ENCODE measurements at places on chromosomes 3 and 15.

DNA sequence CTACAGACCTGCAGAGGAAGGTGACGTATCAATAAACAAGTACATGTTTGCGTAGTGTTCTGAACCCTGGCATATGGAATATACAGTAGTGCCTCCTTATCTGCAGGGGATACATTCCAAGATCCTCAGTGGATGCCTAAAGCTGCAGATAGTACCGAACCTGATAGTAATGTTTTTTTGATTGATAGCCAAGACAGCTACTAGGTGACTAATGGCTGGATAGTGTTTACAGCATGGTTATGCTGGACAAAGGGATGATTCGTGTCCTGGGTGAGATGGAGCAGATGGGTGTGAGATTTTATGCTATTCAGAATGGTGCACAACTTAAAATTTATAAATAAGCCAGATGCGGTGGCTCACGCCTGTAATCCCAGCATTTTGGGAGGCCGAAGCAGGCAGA is 55.8 kb upstream of the IGF2BP2 start:
- no peak for DNase-seq

DNA sequence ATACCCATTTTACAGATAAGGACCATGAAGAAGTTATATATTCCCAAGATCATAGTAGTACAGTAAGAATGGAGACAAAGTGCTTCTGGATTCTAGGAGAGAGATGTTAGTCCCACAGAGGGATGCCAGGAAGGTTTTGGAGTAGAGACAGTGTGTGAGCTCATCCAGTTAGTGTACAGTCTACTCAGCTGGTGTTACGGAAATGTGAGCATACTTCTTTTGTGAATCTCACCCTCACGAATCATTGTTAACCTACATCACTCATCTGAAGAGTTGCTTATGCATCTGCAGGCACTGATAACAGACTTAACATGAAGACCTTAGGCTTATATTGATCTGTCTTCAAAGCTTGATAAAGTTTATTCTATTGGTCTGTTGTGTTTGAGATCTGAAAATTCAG is 106.6 kb upstream of the PTPRG start:
- DNase-seq, result no peak

DNA sequence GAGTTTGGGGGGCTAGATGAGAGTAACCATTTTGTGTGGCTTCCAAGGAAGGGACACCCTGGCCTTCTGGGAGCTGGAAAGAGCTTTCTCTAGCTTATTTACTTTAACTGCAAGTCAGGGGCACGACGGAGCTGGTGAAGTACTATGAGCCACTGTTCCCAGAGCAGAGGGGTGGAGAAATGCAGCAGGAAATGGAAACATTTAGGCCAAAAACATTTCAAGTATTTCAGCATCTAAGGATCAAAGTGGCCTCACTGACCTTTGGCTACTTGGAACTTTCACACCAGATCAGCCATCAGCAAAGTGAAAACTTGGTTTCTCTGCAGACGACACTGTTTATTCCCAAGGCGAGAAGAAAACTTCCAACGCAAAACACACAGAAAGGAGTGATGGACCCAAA is 7.9 kb downstream of the DGKG start:
- no peak for DNase-seq

GRCh38 chr3:124178531-124178930 is 186.6 kb upstream of the ROPN1 start:
- DNase-seq, result no peak

DNA sequence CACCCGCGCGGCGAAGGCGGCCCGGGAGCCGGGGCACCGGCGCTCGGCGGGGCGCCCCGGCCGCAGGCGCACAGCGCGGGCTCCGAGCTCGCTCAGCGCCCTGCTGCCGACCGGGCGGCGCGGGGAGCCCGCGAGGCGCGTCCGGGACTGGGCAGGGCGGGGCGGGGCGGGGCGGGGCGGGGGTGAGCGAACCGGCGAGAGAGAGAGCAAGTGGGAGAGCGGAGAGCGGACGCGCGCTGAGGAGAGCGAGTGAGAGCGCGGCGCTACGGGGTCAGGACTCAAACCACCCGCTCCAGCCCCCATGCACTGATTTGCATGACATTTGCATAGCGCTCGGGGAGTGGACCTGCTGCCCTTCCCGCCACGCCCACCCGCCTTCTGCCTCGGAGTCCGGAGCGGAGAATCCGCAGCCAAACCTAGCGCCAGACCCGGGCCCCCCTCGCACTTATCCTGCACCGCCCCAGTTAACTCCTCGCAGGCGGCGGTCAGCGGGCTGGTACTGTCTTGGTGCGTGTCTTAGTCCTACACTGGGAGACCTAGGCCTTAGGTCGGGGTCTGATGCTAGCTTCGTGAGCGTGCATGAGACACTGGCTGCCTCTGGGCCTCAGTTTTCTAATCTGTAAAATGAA is at the start of gene MYLK:
TSS of gene MYLK (minus strand) at position 130 of the 629 bp plus-strand sequence. CDS start 90,491 bp downstream, outside the sequence.
- DNase-seq, result peak; percentile 30
